T1000 (cell line): ENCODE measurements at places on chromosomes 5 and 9.

DNA sequence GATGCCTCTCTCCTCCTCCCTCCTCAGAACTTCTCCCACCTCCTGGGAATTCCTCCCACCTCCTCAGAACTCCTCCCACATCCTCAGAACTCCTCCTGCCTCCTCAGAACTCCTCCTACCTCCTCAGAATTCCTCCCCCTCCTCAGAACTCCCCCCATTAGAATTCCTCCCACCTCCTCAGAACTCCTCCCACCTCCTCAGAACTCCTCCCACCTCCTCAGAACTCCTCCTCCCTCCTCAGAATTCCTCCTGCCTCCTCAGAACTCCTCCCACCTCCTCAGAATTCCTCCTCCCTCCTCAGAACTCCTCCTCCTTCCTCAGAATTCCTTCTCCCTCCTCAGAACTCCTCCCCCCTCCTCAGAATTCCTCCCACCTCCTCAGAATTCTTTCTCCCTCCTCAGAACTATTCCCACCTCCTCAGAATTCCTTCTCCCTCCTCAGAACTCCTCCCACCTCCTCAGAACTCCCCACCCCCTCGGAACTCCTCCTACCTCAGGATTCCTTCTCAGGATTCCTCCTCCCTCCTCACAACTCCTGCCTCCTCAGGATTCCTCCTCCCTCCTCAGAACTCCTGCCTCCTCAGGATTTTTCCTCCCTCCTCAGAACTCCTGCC lies 23.9 kb downstream of the SLC46A2 start:
- peak; percentile 34 for DNase-seq

GRCh38 chr5:84279234-84279633 lies 105.4 kb downstream of the EDIL3 start:
- no peak for DNase-seq

GRCh38 chr5:96093890-96094381 lies 132.3 kb upstream of the ELL2 start:
- no peak for DNase-seq

DNA sequence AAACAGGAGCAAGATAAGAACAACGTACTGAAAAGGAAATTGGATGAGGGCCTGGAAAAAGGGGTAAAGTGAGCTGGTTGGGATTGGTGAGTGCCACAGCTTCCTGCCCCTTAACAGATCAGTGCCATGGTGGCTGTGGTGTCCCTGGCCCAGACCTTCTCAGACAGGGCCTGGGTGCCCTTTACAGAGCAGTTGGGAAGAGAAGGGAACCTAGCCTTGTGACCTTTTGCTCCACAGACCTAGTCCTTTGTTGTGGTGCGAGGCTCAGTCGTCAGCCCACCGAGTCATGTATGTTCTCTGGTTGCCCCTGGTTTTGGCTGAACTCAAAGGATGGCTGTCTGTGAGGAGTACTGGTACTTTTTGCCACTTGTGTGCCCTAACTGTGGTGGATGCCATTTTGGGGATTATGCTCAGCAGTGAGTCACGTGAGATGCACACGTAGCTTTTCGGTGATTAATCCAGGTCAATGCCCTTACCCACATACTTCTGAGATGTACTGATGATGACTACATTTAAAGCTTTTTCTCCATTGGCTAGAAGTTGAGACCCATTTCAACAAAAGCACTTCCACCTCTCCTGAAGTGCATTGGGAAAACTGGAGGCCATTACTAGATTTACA lies 48.4 kb downstream of the EXOSC2 start:
- peak; percentile 35 for DNase-seq

DNA sequence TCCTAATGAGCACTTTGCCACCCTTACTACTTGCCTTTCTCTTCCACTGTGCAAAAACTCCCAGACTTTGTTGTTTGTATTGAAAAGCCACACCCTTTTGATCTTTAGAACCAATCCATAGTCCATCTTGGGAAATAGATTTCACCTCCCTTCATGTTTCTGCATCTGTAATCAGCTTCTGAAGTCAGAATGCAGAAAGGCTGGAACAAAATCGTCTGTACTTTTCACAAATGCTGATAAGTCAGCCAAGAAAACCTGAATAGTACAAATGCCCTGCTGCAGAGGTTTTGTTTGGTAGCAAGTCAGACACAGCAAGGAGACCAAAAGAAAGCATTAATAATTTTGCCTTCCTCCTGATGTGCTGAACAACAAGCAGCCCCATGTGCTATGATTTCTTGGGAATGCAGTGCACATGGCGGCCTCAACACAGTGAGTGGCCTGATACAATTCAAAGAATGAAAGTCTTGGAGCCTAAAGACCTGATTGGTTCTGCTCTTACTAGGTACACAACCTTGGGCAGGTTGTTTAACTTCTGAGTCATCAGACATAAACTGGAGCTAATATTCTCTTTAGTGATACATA lies 59.2 kb upstream of the STK32A start:
- DNase-seq = no peak

- no peak for DNase-seq
These were observed 54.6 kb upstream of the ABL1 start for GRCh38 chr9:130780415-130780814.

DNA sequence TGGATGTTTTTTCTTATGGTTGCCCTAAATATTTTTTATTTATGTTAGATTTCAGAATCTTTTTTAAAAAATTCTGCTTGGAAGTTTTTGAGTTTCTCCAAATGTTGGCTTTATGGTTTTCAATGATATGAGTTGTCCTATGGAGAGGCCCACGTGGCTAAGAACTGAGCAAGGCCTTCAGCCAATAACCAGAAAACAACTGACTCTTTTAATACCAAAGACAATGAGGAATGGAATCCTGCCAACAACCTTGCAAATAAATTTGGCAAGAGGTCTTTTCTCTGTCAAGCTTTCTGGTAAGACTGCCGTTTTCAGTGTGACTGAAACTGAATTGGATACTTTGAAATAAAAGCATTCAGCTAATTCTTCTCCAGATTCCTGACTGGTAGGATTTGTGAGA lies 1740.1 kb upstream of the WWC1 start:
- DNase-seq = no peak

DNA sequence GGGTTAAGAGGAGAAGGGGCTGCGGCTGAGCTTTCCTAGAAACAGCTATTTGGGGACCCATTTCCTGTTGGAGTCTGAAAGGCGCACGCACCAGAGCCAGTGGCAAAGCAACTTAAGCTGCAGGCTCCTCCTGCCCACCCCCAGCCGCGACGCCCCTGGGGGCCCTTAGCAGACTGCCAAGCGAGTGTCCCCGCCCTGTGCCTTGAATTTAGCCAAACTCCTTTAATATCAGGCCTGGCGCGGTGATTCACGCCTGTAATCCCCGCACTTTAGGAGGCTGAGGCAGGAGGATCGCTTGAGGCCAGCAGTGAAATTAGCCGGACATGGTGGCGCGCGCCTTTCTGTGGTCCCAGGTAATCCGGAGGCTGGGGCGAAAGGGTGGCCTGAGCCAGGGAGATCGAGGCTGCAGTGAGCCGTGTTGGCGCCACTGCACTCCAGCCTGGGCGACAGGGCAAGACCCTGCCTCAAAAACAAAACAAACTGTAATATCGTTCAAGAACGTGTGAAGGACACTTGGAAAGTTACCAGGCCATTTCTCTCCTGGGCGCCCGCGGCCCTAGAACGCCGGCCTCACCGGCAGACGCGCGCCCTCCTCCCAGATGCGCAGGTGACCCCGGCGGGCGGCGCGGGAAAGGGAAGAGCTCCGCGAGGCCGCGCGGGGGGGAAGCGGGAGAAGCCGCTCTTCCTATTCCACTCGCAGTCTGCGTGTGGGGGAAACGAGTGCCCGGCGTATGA lies 1.0 kb upstream of the F2R start:
- no peak for DNase-seq

DNA sequence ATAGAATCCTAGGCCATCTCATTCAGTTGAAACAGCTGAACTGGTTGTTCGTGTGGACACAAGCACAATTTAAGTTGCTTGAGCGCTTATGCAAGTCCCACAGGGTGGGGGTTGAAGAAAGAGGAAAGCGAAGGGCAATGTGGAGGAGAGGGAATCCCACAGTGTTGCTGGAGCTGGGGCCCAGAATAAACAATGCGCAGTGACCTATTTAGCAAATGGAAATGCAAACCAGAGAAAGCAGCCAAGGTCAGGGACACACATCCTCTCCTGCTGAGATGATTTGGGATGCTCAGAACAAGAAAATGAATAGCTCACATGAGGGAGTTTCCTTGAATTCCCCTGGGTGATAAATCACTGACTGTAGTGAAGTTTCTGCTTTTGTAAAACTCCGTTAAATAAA lies 838.3 kb downstream of the TLE4 start:
- peak; percentile 5 for DNase-seq

DNA sequence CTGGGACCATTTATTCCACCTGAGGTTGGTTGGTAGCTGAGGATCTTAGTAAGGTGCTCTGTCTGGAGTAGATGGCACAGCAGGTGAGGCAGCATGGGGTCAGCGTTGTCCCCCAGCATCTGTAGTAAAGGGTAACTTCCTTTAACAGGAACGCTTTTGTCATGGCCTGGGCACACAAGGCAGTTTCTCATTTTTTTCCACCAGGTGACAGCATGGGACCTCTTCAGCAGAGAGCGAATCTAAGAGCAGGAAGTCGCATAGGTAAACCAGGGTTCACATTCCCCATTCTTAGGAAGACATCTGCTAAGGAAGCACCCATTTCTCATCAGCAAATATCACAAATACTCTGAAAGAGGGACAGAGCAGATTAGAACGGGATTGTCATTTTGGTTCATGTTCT lies 56.5 kb downstream of the GPR107 start:
- no peak for DNase-seq

DNA sequence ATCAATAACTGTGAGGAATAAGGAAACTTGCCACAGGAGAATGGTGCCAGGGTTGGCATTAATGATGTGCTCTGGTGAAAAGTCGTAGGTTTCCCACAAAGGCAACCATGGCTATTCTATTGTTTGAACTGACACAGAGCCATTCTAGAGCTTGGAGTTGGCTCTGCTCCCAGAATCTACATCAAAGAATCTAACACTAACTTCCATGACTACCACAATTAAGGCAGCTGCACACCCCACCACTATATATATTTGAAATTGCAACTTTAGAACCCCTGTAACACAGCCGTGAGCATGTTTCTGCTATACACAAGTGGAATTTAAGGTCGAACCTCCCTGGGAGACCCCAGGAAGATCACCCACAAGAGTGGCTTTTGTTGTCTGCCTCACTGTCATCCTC lies 89.7 kb upstream of the CCDC152 start:
- DNase-seq = no peak

- DNase-seq = no peak
These were observed 66.0 kb downstream of the FER start for GRCh38 chr5:108813673-108814072.

- DNase-seq = no peak
These were observed 102.5 kb upstream of the CDH10 start for GRCh38 chr5:24747327-24747726.

DNA sequence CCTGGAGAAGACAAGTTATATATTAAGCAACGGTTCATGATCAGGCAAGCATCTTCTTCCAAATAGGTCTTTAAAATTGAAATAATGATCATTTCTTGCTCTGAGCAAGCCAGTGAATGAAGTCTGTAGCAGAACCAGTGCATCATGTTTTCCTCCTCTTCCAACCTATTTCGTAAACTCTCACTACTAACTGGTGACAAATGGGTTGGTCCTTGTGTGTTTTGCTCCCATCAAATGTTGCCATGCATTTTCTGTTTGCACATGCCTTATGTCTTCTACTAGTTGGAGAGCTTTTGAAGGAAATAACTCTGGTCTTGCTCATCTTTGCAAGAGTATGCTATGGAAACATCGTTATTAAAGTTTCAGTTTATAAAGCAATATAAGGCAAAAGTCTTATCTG lies 37.2 kb upstream of the SPDL1 start:
- no peak for DNase-seq

DNA sequence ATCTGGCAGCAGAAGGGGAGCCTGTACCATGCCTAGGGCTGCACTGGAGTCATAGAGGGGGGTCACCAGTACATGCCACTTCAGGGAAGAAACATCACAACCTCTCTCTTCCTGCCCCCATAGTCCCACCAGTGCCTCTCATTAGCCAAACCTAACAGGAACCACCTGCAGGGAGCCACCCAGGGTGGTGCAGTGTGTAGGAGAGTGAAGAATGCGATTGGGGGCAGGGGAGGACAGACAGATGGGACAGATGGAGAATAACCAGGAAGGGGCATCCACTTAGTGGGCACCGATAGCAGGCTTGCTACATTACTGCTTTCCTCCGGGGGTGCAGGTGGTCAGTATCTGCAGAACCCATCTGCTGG lies 19.2 kb downstream of the DAPK1 start:
- no peak for DNase-seq

- DNase-seq = no peak
These were observed 7.2 kb downstream of the NINJ1 start for GRCh38 chr9:93126825-93127368.

- DNase-seq = peak; percentile 67
These were observed 77.3 kb downstream of the MAMDC2 start for GRCh38 chr9:70120834-70121510.

DNA sequence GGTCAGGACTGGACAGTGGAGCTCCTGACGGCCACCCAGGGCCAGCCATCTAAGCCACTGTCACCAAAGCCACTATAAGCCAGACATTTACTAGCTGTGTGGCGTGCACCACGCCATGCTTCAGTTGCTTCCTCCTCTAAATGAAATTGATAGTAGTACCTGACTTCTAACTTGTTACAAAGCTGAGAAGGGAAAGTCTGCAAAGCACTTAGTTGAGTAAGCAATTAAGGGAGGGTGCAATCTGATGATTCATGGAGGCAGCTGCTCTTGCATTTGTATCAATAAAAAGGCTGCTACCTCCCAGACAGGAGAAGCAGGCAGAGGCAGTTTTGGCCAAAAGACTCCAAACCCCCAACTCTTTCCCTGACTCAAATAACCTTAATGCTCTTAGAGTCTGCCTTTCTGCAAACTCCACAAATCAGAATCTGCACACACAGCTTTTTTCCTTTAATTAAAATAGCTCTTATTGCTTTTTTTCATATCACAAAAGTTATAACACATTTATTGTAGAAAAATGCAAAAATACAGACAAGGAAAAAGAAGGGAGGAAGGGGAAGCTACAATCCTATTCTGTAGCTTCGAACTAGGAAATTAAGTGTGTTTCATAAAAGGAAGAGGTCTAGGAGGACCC lies 19.3 kb upstream of the RAPGEF1 start:
- DNase-seq = no peak

- no peak for DNase-seq
These were observed 696.2 kb downstream of the DNAH5 start for GRCh38 chr5:13248253-13248652.

- DNase-seq = no peak
These were observed 247.2 kb downstream of the FSTL4 start for GRCh38 chr5:133364936-133365707.

DNA sequence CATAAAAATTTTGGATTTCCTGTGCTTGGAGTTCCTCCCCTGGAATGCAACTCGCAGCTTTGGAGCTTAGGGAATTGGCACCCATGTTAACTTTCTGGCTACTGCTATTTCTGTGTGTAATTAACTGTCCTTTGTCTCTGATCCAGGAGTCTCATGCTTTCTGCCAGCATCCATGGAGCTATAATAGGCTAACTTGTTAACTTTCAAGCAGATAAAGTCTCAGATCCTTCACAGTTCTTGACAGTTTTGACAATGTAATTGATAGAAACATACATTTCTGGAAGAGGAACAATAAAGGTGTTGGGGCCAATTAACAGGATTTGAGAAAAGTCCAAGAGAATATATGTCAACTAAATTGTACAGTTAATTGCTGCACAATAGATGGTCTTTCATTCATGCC lies 290.2 kb upstream of the PRDM9 start:
- no peak for DNase-seq
